Activated CD4-positive, alpha-beta memory T cell treated with anti-CD3 and anti-CD28 coated beads, Interleukin-2, amount 10 ng/mL, durations not matched to agents 7 days and 5 days (primary cell): ENCODE measurements at places on chromosomes 4 and X.

DNA sequence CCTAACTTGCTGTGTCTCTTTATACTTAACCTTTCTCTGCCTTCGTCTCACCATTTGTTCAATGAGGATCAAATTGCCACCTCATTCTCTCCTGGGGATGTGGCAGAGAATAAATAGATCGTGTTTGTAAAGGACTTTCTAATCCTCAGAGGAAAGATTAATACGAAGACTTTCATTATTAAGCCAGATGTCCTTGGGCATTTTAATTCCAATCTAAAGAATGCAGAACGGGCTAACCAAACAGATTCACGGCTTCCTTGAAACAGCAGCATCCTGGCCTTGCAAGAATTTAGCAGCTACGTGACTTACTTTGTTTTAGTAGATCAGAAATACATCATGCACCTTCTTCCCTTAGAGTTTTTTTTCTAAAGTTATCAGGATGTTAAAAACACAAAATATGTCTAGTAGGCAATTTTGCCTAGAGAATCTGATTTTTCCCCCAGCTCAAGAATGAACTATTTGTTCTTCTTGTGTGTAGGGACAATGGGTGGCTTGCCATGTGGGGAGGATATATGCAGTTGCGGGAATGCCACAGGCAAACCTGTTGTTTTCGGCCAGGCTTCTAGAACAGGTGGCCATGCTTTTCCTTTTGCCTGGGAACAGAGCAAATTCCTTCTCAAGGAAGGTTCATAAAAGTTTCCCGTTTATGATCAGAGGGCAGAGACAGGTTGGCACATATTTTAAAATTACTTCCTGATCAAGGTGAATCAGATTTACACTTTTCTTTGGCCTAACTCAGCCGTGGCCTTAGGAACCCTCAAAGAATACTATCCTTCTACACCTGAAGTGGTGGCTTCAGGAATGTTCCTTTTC, 3.0 kb downstream of the MID1 start:
- no peak for DNase-seq

- DNase-seq: no peak
Measured at GRCh38 chrX:122868631-122869030, 315.4 kb upstream of the GRIA3 start.

DNA sequence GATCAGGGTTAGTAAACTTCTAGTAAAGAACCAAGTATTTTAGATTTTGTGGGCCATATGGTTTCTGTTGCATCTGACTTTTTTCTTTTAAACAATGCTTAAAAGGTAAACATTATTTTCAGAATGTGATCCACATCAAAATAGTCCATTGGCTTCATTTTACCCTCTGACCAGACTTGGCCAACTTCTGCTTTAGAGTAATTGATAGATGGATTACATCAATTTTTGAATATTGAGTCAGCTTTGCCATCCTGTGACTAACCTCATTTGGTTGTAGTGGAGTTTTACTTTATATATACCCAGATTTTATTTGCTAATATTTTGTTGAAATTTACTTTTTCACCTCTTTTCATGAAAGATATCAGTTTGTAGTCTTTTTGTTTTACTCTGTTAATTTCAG, 559.8 kb downstream of the TLL1 start:
- no peak for DNase-seq

DNA sequence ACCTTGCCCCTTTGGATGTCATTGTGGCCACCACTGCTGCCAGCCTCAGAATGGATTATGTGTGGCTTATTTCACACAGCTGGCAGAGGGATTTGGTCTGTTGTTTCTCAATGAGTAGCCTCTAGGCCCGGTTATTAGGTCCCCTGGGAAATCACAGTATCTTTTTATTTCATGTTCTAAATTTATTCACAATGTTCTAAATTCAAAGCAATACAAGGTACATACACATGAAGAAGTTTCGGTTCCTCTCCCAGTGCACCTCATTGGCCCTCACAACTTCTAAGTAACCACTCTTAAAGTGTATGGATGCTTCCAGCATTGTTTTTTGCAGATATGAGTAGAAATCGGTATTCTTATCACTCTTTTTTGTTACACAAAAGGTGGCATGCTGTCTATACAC, 262.7 kb downstream of the RCHY1 start:
- no peak for DNase-seq

GRCh38 chr4:186226521-186227189, 652 bp upstream of the KLKB1 start:
- no peak for DNase-seq

GRCh38 chr4:76879731-76880364, 18.1 kb downstream of the SOWAHB start:
- no peak for DNase-seq

DNA sequence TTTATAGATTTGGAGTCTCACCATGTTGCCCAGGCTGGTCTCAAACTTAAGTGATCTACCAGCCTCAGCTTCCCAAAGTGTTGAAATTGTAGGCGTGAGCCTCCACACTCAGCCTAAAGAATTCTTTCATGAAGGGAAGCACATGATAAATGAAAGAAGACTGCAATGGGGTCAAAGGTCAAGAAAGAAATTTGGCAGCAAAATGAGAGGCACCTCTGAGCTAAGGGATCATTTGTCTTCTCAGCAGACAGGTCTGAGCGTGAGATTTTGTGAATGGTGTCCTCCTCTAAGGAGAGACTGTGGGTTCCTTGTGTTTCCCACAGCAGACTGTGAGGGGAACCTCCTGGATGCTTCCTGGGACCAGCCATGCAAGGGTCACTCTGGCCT, 57.5 kb upstream of the EGFL6 start:
- DNase-seq: no peak

GRCh38 chr4:121096629-121097028, 24.3 kb upstream of the NDNF start:
- DNase-seq: no peak

DNA sequence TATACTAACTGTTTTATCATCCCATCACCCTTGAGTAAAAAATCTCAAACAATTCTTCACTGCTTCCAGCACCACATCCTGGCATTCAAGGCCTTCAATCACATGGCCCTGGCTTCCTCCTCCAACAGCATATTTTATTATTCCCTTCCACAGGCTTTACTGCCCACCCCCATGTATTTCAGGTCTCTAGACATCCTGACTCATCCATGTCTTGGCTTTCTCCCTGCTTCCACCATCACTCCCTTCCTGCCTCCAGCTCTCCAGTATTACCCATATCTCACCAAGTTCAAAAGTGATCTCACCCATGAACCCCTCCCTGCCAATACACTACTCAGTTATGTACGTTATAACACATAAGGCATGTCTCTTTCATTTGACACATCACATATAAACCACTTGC, 34.7 kb upstream of the PLAC1 start:
- no peak for DNase-seq

- no peak for DNase-seq
Measured at GRCh38 chr4:27624749-27625148, 764.1 kb downstream of the STIM2 start.

DNA sequence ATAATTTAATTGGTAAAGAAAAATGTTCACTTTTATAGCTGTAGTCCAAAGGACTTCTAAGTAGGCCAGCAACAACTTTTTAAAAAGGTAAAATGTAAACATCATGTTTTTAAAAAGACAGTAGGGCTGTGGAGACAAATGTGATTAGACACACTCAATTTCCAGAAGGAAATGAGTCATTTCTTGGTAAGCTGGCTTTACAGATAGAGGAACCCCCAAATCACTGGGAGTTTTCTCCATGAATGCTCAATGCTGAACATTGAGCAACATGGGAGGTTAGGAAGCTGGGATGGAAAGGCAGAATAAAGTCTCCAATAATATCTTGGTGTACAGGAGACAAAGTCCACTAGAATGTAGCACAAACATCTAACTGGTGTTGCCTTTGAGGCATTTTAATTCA, 121.3 kb downstream of the NWD2 start:
- DNase-seq: no peak

DNA sequence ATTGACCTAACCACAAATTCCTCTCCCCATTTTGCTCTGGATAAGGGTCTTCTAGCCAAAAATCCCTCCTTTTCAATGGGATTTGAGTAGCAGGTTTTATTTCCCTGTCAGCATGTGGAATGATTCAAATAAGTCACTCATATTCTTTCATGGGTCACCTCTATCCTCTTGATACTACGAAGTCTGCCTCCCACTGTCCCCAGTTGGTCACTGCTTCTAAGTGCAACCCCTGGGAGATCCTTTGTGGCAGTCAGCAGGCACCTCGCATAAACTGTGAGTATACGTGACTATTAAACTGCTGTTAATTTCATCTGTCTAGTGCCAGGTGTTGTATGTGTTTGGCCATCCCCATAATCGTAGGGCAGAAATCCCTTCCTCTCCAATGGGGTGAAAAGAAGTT, 1667.9 kb upstream of the PCDH7 start:
- no peak for DNase-seq

DNA sequence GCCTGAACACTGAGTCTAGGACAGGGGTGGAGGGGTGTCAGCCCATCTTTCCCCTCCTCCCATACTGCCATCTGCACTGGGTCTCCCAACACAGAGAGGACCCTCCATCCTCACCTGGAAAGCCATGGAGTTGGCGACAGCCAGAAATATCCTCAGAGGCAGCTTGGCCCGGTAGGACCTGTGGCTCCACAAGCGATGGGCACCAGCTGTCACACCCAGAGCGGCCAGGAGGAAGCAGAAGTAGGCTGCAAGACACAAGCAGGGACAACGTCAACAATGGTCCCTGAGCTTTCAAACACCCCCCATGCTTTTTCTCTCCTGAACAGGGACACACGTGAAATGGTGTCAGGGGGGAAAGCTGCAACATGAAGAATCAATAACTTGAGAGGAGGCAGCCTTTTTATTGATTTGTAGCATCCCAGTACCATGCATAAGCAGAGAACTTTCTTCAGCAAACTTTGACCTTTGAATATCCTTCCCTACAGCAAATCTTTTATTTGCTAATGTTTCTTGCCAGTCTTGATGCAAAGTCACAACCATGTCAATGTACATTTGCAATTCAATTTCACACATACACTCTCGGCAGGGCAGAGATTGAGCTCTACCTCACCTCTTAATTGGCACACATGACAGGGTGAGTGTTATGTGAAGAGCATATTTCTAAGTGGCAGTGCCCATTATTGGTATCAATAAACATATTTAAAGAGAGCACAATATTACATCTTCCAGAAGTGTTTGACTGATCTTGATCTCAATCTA, 93.2 kb downstream of the SCD5 start:
- no peak for DNase-seq

DNA sequence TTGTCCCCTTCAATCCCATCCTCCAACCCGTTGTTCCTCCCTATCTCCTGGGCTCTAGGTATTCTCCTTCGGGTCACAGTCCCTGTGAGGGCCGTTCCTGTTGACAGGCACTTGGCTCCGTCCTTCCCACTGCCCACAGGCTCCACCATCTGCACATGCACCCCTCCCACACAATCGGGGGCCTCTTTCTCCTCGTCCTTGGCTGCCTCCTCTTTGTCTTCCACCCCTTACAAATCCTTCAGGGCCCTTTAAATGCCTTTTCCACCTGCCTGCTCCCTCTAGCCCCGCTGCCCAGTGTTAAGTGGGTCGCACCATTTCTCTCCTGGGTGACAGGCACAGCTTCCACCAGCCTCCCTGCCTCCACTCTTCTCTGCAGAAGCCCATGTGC, 2.7 kb upstream of the AVPR2 start:
- DNase-seq: no peak

DNA sequence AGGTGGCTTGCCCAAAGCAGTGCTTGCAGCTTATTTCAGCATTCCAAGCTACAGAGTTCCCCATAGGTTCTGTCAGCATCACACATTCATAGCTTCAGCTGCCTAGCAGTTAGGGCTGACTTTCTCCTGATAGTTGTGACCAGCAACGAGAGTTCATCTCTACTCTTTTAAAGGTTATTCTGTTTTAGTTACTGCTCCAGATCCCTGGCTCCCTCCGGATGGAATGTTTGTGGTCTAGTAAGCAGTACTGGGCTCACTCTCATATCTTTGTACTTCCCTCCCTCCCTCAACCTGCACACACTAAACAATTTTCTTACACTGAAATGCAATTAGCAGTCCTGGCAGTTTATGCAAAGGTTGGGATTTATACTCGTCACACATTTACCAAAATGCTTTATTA, 43.9 kb downstream of the PTTG2 start:
- no peak for DNase-seq

- DNase-seq: no peak
Measured at GRCh38 chr4:172707622-172708021, 461.0 kb upstream of the GALNT7 start.

GRCh38 chr4:1503583-1504471, 97.6 kb upstream of the NKX1-1 start:
- DNase-seq: no peak

DNA sequence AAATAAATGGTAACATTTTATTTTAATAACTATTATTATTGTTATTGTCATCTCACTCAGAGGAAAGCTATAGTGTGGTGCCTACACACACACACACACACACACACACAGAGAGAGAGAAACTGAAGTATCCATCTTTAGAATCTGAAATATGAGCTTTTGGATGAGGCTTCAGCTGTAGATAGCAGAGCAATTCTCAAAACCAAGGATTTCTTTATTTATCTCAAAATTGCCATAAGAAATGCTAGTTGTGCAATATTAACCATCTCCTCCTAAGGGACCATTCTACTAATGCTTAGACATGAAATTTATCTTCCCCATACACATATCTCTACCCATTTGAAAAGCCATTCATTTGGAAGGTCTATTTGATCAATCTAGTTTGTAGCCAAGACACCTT, 50.1 kb upstream of the SGMS2 start:
- no peak for DNase-seq

DNA sequence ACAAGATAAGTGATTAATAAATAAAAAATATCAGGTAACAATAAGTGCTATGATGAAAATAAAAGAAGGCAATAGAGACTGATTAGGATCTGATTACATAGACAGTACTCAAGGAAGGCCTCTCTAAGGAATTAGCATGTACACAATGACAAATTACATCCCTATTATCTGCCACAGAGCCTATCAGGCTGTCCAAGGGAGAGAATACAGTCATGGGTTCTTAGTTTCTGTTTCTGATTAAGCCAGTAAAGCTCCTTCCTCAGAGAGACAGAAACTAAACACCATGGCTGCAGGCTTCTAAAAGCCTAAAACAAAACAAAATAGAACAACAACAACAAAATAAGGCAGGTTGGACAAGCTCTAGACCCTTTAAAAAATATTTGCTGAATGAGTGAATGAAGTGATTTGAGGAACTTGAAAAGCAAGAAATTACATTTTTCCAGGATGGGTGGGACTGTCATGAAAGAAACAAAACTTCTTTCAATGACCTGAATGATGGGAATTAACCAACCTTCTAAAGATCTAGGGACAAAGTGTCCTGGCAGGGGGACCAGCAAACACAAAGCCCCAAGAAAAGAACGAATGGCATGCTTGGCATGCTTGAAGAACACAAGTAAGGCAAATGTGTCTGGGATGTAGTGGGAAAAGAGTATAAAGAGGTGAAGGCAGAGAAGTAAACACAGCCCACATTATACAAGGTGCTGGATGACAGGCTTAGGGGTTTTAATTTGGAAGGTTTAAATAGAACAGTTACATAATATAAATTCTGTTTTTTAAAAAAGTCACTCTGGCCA, 44.1 kb downstream of the NAA11 start:
- DNase-seq: no peak

GRCh38 chr4:15690020-15690809, 8.6 kb downstream of the FAM200B start:
- DNase-seq: no peak

DNA sequence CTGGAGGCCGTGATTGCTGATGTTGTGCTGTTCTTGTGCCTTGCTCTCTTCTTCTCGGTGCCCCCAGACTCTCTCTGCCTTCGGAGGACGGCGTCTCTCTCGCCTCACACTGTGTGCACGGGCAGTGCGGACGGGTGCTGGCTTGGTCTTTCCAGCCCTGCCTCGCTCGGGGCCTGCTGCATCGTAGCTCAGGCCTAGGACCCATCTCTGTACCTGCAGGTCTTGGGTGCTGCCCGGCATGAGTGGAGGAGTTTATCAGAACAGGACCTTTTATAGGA, 18.2 kb downstream of the RGS12 start:
- no peak for DNase-seq

GRCh38 chr4:108570993-108571569, 49.3 kb upstream of the RPL34 start:
- DNase-seq: no peak
